ENCODE measurements at places on chromosomes 3 and 15.
A peak's percentile ranks its signal among the peaks of the same experiment; 100 is the strongest.

GRCh38 chr15:91047545-91048199 lies 25.3 kb upstream of the VPS33B start:
- DNase-seq: peak; percentile 16

DNA sequence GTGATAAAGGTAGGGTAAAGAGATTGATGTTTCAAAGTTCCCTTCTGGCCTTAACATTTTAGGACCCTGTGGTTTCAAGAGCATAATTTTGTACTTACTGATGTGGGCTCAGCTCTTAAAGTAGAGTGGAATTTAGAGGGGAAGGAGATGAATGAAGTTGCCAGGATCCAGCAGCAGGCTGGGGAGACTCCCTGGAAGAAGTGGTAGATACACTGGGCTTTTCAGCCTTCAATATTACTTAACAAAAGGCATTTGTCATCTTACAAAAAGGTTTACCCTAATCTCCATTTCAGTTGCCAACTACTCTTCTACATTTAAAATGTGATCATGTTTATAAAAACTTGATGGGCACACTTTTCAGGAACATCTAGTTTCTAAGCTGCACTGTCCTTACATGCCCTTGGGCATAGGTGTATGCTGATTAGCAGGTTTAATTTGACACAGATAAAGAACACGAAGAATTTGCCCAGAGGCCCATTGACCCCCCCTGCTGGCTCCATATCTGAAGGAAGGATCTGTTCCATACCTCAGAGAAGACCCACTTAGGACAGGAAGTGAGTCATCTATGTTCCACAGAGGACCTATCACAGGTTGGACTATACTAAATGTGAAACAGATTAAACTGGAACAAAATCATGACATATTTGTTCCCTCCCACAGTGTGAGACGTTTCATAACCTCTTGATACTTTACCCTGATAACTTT lies 93.0 kb upstream of the LPP start:
- peak; percentile 91 for DNase-seq

DNA sequence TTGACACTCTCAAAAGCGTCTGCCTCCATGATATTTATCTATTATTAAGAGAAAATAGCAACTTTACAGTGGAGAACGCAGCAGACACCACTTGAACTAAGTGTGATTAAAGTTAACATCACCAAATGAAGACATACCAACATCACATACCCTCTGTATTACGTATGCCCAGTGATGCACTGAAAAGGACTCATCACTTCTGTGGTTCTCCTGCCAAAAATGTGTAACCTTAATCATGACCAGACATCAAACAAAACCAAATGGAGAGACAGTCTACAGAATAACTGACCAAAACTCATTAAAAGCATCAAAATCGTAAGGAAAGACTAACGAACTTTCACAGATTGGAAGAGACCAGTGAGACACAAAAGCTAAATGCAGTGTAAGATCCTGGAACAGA lies 103.2 kb downstream of the PPP2R3A start:
- no peak for DNase-seq

DNA sequence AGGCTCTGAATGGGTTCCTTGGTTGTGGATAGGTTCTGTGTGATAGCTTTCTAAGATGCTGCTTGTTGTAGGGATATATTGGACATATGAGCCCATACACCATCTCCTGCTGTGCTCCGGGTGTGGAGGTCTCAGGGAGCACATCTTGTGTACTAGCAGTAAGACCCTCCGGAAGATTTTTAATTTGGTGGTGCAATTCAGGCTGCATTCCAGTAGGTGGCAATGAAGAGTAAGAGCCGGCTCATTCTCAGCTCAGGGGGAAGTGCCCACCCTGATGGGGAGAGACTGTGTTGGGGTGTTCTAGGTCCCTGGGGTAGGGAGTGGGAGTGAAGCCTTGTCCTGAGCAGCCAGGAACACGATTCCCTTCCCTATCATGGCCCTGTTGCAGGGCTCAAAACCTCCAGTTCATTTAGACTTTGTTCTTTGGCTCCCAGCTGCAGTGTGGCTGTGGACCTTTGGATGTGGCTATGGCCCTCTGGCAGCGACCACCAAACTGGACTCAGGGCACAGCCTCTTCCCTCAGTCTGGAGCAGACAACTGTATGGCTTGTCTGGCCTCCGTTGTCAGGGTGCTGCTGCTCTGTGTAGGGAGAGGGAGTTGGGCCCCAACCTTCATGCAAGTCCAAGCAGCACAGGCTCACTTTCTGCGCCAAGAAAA lies 104.7 kb downstream of the UNC13C start:
- DNase-seq: peak; percentile 11

DNA sequence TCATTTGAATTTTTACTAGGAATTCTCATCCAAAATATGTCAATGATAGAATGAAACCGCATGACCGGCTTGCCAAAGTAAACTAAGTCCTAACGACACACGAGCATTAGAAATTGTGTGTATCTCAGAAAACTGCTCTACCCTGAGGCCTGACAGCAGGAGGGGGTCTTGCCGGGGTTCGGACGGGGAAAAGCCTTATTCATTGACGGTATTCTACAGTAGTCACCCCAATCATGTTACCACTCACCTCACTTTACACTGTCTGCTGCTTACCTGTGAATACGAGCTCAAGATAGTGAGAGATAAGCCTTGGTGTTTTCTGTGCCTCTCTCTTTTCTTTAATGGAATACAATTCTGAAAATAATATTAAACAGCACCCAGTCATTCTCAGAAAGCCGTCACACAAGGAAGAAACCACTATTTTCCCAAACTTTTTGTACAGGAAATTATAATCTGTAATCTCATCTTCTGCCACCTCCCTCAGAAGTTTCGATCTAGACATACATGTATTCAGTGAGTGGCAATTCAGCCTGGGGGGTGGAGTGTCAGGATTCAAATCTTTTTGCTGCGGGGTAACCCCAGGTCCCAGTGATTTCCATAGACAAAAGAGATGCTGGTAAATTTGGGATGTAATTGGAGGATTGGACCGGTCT lies 492 bp upstream of the FAM43A start:
- DNase-seq: peak; percentile 86

GRCh38 chr15:89669941-89670340 lies 9.2 kb downstream of the PLIN1 start:
- DNase-seq: no peak

DNA sequence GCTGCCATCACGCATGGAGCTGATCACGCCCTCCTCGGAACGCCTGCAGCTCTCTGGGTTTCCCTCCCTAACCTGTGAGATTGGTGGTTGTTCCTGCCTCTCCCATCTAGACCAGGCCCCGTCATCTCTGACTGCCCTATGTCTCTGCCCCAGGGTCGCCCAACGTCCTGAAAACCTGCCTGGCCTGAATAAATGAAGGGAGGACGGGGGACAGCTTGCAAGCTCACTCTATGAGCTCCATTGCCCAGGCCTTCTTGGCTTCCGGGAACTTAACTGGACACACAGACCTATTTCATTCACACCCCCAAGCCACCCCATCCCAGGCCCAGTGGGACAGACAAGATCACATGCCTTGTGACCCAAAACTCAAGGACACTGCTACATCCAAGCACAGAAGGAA lies 274.2 kb downstream of the XXYLT1 start:
- DNase-seq: no peak

- no peak for DNase-seq
Measured at GRCh38 chr3:16538507-16538906, 25.0 kb upstream of the RFTN1 start.

- no peak for DNase-seq
Measured at GRCh38 chr3:169171739-169172138, 491.8 kb downstream of the MECOM start.

- DNase-seq: no peak
Measured at GRCh38 chr3:20682573-20682972, 496.6 kb upstream of the SGO1 start.

- DNase-seq: peak; percentile 83
Measured at GRCh38 chr15:63277038-63277892, at the start of gene APH1B. TSS of gene APH1B (plus strand) at chr15:63277605. CDS start at chr15:63277624, 19 bp downstream.

- peak; percentile 87 for DNase-seq
Measured at GRCh38 chr3:187000711-187001151, 70.4 kb downstream of the ST6GAL1 start.

GRCh38 chr3:7393944-7394605 lies 533.2 kb downstream of the GRM7 start:
- DNase-seq: no peak

DNA sequence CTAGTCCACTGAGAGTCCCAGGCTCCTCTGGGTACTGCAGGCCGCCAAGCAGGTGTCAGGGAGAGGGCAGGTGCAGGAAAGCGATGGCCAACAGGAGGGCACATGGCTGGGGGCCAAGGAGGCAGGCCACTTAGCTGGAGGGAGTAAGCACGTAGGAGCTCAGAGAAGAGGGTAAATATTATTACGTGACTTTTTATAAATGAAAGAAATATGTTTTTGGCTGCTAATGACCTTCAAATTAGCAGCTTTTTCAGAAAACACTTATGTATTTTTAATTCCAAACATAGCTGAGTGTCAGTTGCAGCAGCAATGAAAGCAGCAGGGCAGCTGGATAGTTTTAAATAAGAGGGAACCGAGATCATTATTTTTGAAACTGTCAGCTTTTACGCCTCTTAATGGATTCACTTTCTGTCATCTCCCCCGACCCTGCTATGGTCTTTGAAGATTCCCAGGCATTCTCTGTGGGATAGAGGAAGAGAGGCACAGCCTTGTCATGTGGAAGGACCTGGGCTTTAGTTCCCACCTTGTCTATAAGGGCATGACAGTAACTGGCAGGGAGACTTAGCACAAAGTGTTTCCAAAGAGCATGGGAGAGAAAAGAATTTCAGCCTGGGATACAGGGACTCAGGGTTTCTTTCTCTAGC lies 477.1 kb downstream of the EPHB1 start:
- no peak for DNase-seq

GRCh38 chr15:79495775-79496174 lies 63.6 kb downstream of the MINAR1 start:
- no peak for DNase-seq

GRCh38 chr3:41190509-41191284 lies 8.6 kb upstream of the CTNNB1 start:
- DNase-seq: peak; percentile 18

DNA sequence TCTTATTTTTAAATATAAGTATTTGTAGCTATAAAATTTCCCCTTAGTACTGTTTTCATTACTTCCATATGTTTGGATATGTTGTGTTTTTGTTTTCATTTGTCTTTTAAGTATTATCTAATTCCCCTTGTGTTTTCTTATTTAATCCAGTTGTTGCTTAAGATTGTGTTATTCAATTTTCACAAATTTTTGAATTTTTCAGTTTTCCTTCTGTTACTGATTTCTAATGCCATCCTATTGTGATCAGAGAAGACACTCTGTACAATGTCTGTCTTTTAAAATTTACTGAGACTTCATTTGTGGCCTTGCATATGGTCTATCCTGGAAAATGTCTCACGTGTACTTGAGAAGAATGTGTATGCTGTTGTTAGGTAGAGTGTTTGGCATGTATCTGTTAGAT lies 795.6 kb upstream of the CFAP20DC start:
- no peak for DNase-seq

DNA sequence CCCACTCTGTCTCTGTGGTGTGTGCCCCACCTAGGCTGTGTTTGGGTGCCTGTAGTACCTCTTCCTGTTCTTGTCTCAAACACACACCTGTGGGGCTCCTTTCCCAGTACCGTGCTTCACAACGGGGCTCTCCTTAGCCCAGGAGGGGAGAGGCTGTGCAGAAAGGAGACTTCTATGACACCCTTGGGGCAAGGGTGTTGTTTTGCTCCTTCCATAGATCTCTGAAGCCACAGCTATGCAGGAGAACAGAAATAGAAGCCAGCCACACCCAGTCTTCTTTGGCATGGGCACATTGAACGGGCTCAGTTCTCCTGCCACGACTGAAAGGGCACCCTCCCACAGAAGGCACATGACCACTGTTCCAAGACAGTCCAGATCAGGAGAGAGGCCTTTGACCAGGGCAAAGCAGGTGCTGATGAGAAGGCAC lies 74.3 kb downstream of the LIPC start:
- no peak for DNase-seq

- no peak for DNase-seq
Measured at GRCh38 chr3:27279123-27279522, 90.1 kb downstream of the NEK10 start.

DNA sequence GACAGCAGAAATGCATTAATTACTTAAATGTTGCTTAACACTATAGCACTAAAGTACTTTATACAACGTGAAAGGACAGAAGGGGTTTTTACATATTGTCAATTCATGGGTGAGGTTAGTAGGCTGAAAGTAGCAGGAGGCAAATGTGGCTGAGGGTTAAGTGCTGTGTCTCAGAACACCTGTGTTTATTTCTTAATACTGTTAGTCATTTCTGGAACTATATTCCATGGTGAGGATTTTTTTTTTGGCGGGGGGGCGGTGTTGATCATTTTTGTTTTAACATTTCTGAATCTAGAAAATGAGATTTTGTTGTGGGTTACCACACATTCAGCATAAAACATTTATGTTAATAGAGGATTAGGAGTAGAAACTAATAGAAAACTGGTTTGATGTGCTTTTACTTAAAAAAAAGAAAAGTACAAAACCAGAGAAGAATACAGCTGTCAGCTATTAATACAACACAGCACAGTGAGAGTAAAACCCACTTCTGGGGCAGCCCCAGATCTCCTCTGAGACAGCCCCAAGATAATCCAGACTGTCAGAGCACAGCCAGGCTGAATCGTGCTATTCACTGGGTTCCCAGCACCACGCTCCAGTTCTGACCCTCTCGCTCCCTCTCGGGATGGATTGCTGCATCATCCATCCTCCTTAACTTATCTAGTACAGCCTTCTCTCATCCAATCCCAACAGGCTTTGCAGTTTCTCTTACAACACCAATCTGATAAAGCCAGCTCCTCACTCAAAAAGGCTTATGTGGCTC lies 307.7 kb downstream of the TUSC7 start:
- DNase-seq: no peak

DNA sequence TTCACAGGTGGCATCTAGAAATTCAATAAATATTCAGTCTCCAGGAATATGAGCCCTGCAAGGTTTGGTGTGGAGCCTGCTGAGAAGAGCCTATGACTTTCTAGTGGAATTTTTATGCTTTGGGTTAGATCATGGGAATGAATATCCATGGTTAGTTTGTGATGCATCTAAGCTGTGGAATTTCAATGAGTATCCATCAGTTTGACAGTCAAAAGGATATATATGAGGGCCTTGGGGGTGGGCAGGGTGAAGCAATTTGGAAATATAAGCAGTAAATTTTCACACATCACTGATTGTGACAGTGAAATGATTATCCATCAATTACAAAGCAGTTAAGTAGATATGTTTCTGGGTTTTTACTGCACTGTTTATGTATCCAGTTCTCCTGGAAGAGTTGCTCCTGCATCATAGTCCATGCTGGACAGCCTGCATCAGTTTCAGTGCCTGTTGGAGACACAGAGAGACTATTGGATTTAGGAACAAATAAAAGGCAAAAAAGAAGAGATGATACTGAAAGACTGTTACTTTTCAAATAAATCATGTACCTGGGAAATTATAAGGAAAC lies 530.8 kb downstream of the MFSD1 start:
- DNase-seq: no peak

GRCh38 chr15:91942720-91943394 lies 89.3 kb downstream of the SLCO3A1 start:
- peak; percentile 73 for DNase-seq

DNA sequence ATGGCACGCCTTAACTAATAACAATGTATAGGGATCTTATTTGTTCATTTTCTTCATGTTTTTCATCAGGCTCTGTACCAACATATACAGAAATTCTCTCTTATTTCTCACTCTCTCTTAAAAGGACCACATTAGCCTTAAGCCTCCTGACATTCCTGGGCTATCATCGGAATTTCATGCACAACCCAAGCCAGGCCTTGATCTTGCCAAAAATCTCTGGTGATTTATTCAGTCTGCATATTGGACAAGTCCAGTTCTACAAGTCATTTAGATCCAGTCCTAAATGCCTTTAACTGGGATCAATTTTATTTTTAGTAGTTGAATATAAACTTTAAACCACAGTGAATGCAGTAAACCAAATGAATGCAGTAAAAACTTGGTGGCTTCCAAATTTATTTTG lies 385.4 kb downstream of the MECOM start:
- DNase-seq: no peak

Data from activated CD4-positive, alpha-beta T cell treated with anti-CD3 and anti-CD28 coated beads, Interleukin-10, Interleukin-2, amounts not matched to agents 100 ng/mL and 50 ng/mL, durations not matched to agents 16 hours and 8 hours (primary cell).